ENCODE measurements at places on chromosomes 5 and 9.

GRCh38 chr9:5863092-5863746 is 27.5 kb upstream of the MLANA start:
- no peak for DNase-seq

GRCh38 chr5:135488727-135489465 is 36.7 kb upstream of the TIFAB start:
- DNase-seq, result no peak

DNA sequence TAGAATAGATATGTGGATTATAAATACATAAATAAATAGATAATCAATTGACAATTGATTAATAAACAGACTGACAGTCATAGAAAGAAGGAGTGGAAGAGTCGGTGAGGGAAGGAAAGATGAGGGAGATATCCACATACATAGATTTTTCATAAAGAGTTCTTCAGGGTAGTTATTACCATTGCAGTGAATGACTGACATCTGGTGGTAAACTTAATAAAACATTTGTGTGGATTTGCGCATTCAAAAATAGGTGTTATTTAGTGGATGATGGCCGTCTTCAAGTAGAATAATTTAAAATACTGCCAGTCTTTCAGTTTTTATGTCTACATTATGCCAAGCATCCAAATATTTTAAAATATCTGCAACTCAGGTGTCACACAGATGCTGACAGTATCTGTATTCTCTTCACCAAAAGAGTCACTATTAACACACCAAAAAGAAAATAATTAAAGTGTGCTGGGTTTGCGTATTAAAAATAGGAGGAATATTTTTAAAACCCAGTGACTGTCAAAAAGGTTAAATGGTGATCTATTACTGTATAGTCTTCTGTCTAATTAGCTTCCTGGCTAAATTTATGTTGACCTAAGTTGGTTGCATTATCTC is 78.8 kb downstream of the GIN1 start:
- DNase-seq, result no peak

GRCh38 chr9:16544842-16545241 is 325.6 kb downstream of the BNC2 start:
- no peak for DNase-seq

DNA sequence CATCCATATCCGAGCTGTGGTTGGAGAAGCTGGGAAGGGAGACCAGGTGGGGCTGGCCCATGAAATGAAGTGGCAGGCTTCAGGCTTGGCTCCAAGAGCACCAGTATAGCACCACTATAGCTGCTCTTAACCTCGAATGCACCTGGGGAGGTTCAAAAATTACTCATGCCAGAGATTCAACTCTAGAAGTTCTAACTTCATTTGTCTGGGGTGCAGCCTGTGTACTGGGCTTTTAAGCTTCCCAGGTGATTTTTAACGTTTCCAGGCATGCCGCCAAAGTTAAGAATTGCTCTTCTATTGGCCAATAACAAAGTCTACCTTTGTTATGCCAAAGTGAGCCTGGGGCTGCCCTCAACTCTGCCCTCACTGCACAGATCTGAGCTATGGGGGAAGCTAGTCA is 458 bp downstream of the PRSS3 start:
- DNase-seq, result no peak

GRCh38 chr9:85516976-85517637 is 224.6 kb downstream of the AGTPBP1 start:
- no peak for DNase-seq

GRCh38 chr5:58135571-58136335 is 324.1 kb downstream of the PLK2 start:
- no peak for DNase-seq

DNA sequence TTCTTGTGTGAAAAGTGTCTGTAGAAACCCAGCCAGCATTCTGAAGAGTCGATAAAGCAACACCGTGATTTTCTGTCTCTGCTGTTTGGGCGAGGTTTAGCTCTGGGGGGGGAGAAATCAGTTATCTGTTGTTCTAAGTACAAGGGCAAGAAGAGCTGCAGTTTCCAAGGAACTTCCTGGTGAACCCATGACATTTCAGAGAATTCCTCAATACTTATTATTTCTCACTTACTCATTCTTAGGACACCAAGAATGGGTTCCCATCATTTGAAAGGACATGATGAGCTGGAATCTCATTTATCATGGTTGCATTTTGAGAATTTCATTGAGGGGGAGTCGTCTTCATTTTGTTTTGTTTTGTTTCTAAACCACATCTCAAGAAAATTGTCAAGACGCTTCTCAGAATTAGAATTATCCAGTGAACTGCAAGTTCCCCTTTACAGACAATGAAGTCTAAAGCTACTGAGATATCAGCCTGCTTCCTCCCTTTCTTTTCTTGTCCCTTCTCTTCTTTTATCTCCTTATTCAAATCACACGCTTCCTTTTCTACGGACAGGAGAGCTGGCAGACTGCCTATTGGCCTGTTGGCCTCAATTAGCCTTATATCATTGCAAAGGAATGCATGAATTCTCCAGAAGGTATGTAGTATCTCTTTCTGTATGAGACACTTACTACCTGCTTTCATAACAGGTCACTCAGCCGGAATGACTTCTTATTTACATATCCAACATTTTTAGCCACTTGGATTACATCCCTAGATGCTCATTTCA is 53.7 kb downstream of the ZNF462 start:
- DNase-seq, result no peak

DNA sequence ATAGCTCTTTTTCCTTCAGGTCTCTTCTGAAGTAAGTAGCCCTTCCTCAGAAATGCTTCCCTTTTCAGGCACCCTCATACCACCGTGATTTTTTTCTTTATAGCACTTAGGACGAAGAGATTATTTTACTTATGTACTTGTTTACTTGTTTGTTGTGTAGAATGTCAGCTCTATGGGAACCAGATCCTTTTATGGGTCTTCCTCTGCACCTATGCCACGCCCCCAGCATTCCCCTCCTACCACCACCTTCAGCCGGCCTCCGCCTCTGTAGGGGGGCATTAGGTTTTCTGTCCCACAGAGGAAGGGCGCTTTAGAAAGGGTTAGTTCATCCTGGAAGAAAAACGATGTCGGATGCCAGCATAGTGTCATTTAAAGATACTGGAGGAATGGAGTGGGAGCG is 1.8 kb downstream of the CDKN2B-AS1 start:
- no peak for DNase-seq

DNA sequence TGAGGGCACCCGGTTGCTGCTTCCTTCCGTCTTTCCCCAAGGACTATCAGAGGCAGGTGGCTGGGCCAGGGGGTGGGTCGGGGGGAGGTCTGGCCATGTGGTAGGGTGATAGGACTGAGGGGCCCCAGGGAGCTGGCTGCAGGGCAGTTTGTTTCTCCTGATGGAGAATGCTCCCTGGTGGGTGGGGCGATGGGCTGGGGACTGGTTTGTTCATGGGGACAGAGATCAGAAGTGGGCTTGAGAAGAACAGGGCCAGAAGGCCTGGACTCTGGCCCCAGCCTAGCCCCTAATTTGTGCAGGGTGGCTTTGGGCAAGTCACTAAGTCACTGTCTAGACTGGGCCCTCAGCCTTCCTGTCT is 117.4 kb downstream of the RGS3 start:
- DNase-seq, result no peak

DNA sequence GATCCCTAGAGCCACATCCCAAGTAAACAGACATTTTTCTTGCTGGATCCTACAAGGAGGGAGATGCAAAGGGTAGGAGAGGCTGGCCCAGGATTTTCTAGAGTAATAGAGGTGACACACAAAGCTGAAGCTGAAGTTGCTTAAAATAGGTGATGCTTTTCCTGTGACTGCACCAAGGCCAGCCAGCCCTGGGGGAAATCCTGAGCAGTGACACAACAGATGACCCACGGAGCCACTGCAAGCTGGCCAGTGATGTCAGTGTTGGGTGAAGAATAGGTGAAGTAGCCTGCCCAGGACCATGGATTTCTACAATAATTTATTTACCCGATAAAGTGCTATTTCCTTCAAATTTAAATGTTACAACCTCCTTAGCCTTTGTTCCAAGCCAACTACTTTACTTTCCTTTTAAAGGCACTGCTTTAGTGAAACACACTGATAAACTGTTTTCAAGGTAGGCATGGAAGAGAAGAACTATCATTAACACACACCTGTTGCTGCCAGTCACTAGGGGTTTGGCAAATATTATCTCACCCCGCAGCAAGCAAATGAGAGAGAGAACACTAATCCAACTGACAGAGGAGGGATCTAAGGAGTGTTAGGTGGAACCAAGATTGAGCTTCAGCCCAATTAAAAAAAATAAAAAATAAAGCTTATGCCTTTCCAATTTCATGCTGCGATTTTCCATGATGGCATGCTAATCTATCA is 123.5 kb downstream of the CTNND2 start:
- no peak for DNase-seq

- DNase-seq, result no peak
Observed at GRCh38 chr5:144971108-144971850, 800.6 kb downstream of the KCTD16 start.

DNA sequence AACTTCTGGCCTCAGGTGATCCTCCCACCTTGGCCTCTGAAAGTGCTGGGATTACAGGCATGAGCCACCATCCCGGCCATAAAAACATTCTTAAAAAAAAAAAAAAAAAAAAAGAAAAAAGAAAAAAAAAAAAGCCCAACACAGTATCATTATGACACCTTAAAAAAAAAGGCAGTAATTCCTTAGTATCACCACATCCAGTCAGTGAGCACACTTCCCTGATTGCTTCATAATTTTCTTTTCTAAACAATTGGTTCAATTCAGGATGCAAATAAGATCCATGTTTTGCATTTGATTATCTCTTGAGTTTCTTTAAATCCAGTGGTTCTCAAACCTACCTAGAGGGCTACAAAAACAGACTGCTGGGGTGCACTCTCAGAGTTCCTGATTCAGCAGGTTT is 182.5 kb downstream of the CDK5RAP2 start:
- DNase-seq, result no peak

DNA sequence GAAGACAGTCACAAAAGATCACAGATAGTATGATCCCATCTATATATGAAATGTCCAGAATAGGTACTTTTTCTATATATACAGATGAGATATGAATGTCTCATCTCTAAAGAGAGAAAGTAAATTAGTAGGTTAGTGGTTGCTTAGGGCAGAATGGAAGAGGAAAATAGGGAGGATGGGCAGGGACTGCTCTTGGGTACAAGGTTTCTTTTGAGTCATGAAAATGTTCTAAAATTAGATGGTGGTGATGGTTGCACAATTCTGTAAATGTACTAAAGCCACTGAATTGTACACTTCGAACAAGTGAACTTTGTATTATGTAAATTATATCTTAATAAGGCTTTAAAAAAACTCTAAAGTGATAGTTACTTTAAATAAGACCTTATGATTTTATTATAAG is 59.6 kb upstream of the GRAMD2B start:
- no peak for DNase-seq

GRCh38 chr9:129160712-129161533 is 17.1 kb downstream of the IER5L start:
- DNase-seq, result no peak

GRCh38 chr9:75851917-75852316 is 38.6 kb upstream of the PCSK5 start:
- DNase-seq, result no peak

DNA sequence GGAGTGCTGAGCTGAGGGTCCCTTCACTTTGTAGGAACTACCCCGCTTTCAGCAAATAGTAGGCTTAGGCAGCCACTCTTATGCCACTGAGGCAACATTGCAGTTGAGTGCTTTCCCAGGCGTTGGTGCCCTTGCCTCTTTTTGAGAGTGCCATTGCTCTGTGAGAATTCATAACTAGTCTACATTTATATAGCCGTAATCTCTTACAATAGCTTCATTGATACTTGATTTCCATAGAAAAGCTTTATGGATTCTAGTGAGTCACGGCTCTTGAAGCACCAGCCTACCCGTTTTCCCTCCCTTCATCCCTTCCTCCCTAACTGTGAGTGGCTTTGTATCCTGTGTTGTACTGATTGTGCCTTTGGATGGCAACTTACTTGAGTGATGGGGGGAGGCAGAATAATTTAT is 283.9 kb downstream of the AOPEP start:
- DNase-seq, result no peak

DNA sequence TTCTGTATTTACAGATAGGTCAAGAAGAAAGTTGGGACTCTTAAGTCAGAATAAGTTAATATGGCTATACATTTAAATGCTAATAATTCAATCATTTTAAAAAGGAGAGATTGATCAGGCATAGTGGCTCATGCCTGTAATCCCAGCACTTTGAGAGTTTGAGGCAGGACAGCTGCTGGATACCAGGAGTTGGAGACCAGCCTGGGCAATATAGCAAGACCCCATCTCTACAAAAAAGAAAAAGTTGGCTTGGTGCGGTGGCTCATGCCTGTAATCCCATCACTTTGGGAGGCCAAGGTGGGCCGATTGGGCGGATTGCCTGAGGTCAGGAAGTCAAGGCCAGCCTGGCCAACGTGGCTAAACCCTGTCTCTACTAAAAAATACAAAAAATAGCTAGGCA is 15.0 kb upstream of the GLDC start:
- no peak for DNase-seq

DNA sequence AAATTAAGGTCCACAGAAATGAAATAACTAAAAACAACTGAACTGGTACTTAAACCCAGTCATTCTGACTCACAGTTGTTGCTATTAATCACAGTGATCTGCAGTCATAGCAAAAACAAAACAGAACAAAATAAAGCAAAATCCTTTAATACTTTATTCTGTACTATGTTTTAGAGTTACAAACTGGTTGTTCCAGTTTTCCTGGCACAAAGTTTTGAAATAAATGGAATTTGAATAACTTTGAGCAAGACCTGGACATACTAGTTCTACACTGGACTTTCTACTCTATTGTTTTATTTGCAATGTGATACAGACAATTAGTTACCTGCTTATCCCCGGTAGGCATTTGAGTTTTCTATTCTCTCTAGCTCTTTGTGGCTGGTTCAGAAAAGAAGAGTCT is 147.9 kb downstream of the DMRT2 start:
- no peak for DNase-seq

DNA sequence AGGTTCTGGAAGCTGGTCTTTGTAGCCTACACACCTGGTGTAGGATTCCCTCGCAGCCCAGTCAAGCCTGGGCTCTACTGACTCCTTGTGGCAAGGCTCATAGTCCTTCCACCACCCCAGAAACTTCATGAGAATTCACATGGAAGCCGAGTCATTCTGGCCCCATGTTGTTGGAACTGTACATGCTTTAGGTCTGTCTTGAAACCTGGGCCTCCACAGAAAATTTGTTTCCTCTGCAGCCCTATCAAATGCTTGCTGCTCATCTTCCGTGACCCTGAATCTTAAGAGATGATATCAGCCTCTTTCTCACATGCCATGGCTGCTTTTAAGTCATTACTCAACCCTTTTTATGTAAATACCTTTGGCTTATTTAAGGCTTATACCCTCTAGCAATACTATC is 113.4 kb upstream of the GRHPR start:
- no peak for DNase-seq

All from activated CD8-positive, alpha-beta memory T cell treated with anti-CD3 and anti-CD28 coated beads for 4 hours (primary cell).